ENCODE measurements at places on chromosomes 2 and 18.

- DNase-seq = no peak
Measured at GRCh38 chr18:1511619-1512311, 607.1 kb downstream of the ADCYAP1 start.

DNA sequence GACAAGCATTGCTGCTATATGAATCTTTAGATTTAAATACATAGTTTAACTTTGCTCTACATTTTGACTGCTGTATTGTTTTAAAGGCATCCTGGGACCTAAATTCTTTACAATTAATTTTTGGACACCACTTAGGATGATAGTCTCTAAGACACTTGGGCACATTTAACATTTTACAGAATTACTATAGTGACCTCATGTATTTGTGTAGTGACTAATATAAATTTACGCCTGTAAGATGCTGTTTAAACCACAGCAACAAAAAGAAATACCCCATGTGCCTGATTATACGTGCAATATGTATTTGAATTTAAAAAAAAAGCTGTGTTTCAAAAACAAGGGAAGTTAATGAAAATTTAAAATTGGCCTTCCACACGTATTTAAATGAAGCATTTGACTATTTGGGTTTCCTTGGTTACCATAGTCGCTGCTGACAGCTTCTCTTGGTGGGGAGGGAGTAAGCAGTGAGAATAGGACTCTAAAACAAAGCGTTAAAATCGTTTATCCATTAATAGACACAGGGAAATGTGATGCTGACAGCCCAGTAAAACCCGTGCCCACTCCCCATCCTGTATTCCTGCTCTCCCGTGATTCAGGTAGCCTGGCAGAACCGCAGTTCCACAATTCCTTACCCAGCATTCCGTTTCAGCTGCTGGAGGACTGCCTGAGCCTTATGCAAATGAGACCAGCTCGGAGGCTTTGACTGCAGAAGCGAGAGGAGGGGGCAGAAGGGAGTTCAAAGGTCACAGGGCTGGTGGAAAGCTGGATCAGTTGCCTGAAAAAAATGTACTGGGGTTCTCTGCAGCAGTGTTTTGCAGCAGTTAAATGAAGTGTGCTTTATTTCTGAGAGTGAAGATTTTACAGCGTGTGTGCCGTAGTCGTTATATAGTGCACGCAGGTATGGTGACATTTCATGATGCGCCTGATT lies 104.3 kb downstream of the CSRNP3 start:
- peak; percentile 68 for DNase-seq

GRCh38 chr2:154324601-154325000 lies 373.9 kb upstream of the KCNJ3 start:
- no peak for DNase-seq

DNA sequence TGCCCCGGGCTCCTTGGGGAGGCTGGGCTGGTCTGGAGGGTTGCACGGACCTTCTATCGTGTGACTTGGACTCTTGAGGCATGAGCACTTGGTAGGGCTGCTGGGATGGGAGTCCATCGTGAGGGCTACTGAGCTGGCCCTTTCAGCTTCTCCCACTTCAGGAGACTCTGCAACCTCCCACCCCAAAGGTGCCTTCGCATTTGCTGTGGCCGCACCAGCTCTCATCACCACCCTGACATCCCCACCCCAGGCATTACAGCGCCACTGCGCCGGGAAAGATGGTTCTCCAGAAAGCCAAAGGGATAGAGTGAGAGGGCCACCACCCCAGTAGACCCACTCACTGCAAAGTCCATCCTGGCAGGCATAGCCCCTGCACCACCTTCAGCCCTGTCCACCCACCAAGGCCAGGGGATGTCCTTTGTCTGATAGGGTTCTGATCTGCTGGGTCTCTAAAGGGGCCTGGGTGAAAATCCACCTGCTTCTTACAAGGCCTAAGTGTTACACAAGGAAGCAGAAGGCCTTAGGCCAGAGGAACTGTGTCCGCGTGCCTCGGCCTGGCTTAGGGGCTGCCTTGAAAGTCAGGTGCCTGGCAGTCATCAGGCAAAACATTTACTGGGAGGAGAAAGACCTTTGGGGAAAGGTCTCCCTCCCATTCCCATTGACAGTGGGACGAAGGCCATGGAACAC lies 5.1 kb downstream of the EHD3 start:
- DNase-seq = no peak

GRCh38 chr2:24870891-24871705 lies 48.9 kb downstream of the ADCY3 start:
- no peak for DNase-seq

DNA sequence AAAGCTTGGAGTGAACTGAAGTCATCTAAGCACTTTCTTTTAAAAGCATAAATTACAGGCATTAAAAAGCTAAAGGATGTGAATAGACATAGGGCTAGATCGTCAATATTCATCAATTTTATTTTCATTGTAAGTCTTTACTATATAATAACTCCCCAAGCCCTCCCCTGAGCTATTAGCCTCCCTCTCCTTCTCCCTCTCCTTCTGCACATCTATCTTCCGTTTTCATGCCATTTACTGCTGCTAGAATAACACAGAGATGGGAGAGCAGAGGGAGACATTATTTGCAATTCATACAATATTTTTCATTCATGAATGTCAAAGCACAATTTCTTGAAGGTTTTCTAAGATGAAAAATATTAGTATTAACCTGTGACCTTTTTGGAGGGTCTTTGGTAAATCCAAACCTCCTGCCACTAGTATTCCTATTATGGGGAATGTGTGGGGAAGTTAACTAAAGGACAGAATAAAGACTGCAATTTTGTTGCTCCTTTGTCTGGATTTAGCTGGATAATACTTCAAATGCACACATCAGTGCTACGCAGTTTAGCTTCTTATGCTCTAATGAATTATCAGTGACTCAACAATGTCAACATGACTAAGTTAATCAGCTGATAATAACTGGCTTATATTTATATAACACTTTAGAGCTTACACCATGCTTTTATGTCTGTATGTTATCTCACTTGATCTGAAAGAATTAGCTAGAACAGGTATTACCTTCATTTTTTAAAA lies 28.2 kb upstream of the MFF start:
- no peak for DNase-seq

DNA sequence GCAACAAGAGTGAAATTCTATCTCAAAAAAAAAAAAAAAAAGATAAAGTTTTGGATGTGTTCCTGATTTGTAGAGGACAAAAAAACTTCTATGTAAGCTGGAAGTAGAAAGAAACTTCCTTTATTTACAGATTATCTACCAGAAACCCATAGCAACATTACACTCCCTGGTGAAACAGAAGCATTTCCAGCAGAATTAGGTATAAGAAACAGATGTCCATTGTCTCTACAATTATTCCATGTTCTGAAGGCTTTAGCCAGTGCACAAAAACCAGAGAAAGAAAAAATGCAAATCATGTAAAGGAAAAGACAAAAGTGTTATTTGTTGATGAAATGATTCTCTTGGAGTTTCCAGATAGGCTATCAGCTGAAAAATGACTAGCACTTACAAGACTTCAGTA lies 4.9 kb downstream of the TUBB6 start:
- DNase-seq = no peak

GRCh38 chr2:8525236-8525581 lies 156.6 kb upstream of the ID2 start:
- no peak for DNase-seq

DNA sequence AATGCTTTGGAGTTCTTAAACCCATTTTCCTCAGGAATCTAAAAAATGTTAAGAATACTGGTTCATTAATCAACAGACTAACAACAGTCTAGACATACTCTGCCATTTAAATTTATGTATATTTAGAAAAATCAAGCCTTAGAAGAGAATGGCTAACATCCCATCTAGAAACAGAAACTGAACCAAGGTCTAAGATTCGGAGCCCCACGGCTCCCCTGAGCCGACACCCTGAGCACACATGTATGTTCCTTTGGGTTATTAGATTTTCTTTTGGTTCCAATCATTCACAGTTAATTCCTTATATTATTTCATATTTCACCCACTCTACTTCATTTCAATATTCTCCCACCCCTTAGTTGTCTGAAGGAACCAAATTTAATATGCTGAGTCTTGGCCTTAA lies 94.8 kb upstream of the HNRNPA3 start:
- DNase-seq = no peak

DNA sequence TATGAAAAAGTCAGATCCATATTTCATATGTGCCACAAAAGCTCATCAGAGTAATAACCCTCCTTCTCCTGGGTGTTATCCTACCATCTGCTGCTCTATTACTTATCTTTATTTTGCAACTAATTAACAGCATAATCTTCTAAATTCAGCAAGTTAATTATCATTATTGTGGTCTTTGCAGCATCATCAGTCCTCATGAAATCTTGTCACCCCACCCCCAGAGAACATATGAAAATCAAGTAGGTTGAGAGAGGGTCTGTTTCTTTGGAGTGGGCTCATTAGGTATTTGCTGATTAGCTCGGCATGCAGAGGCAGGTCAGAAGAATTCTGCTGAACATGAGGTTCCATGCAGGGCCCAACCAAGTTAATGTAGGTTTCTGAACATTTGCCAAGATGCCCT lies 64.8 kb downstream of the ATF2 start:
- no peak for DNase-seq

DNA sequence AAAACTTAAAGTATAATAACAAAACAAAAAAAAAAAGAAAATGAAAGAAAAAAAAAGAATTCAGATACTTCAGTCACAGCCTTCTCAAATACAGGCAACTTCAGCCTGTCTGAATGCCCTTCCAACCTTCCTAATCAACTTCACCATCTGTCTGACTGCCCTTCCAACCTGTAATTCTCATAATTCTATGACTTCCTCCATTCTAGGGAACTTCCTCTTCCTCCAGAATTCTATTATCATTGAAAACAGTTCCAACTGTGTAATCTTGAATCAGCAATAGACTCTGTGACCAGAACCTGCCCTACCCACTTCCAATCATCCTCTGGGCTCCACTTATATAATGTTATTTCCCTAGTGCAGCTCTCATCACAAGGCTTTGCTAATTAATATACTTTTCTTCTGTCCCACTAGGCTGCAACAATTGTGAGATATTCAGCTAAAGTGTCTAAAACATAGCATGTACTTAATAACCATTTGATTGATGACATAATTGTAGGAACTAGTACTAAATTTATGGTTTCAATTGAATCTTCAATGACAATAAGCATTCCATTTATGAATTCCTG lies 127.3 kb downstream of the UPP2 start:
- no peak for DNase-seq

DNA sequence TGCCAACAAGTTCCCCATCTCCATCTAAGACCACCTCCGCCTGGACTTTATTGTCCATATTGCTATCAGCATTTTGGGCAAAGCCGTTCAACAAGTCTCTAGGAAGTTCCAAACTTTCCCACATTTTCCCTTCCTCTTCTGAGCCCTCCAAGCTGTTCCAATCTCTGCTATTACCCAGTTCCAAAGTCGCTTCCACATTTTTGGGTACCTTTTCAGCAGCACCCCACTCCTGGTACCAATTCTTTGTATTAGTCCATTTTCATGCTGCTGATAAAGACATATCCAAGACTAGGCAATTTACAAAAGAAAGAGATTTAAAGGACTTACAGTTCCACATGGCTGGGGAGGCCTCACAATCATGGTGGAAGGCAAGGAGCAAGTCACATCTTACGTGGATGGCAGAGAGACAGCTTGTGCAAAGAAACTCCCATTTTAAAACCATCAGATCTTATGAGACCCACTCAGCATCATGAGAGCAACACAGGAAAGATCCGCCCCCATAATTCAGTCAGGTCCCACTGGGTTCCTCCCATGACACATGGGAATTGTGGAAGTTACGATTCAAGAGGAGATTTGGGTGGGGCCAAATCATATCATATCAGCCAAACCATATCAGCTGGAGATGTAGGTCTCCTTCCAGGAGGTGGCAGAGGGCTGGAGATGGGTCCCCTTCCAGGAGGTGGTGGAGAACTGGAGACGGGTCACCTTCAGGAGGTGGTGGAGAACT lies 19.8 kb upstream of the TXNDC2 start:
- no peak for DNase-seq

DNA sequence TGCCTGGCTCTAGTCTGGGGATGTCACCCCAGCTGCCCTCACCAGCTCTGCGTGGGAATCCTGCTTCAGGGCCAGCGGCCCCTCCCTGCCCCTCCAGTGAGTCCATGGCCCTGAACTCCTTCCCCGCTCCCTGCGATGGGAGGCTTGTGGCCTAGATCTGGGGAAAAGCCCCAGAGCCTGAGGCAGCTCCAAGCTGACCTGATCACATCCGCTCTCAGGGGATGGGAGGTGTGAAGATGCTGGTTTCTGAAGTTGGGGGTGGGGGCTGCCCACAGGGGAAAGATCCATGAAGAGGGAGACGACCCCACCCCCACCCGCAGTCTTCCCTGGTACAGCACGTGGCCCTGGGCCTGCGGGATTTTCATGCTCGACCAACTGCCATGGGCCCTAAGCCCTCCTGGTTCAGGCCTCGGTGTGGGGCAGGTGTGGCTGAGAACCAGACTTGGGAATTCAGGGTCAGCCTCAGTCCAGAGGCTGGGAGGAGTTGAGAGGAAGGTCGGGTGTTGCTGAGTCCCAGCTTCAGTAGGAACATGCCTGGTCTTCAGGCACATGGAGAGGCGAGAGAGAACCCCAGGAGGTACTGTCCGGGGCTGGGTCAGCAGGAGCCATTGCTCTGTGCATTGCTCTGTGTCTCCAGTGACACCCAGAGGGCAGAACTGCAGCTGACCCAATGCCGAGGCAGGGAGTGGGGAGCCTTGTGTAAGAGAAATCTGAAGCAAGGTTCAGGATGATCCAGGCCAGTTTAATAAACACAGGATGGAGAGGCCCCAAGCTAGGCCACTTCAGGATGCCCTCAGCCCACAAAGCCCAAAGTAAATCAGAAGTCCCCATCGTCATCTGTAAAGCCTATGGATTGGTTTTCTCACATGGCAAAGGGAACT lies 115.1 kb downstream of the CAPN13 start:
- DNase-seq = no peak

GRCh38 chr2:127847931-127848330 lies 10.0 kb downstream of the POLR2D start:
- DNase-seq = no peak

GRCh38 chr2:223086370-223086981 lies 34.5 kb downstream of the KCNE4 start:
- DNase-seq = no peak

GRCh38 chr2:118665784-118666529 lies 181.5 kb downstream of the EN1 start:
- no peak for DNase-seq

DNA sequence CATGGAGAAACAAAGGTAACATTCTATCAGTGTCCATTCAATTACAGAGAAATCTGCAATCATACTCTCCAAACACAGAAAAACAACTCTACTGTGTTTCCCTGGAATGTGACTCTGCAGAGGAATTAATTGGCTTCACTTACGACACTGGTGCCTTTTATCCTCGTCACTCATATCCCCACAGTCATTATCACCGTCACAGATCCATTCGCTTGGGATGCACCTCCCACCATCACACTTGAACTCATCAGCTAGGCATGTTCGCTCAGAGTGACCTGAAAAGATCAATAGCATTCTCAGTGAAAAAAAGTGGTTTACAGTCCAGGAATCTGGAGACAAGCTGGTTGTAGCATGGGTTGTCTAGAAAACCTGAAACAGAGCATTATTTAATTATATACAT lies 124.3 kb downstream of the DHRS9 start:
- no peak for DNase-seq

GRCh38 chr2:218867900-218868299 lies 8.3 kb downstream of the WNT6 start:
- no peak for DNase-seq

All from iPS DF 6.9 (cell line).